Spinal cord (tissue), 10 donors: ENCODE measurements at places on chromosomes 13 and 19. TPM values are rescaled to one million over a fixed set of nuclear protein-coding genes. Genes with fewer than 3 reads are reported as not detected.

CYP4F8 gene
- 0.08 TPM for polyA plus RNA-seq

GNA15 gene
- polyA plus RNA-seq = 2.8 TPM

OR10H1 gene
- polyA plus RNA-seq = 0.11 TPM

PSG7 gene
- polyA plus RNA-seq = not detected

TYROBP gene
- polyA plus RNA-seq = 25.8 TPM

KLK1 gene
- polyA plus RNA-seq = 2.0 TPM

- H3K36me3 ChIP-seq = no peaks in the 10 kb centered on the region
- H3K27ac ChIP-seq = no peak overlapping the region
- H3K4me1 ChIP-seq = no peaks in the 10 kb centered on the region
Measured at GRCh38 chr19:9474975-9475374, 23.4 kb downstream of the ZNF560 start.

DNA sequence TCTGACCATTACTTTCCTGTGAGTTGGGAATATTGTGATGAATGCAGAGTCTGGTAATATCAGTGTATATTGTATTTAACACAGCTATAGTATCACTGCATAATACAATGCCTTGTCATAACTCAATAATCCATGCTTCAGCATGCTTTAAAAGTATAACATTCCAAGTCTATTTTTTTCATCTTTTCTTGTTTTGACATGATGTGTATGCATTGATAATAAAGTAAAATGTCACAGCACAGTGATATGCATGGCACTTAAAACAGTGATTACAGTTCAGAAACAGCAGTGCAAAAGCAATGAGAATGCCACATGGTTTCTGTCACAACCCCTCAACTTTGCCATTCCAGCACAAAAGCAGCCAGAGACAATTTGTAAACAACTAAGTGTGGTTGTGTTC is 17.8 kb downstream of the KATNAL1 start:
- DNase-seq = no peak
- no peaks in the 10 kb centered on the region for H3K27me3 ChIP-seq
- peaks cover 4% of the 10 kb centered on the region for H3K4me1 ChIP-seq
- no peak overlapping the region for H3K27ac ChIP-seq

- H3K4me1 ChIP-seq = no peaks in the 10 kb centered on the region
- no peak for DNase-seq
- H3K27me3 ChIP-seq = no peaks in the 10 kb centered on the region
- no peak overlapping the region for H3K4me3 ChIP-seq
- no peak overlapping the region for H3K27ac ChIP-seq
- H3K36me3 ChIP-seq = no peaks in the 10 kb centered on the region
Measured at GRCh38 chr13:70889163-70889562, 780.9 kb upstream of the KLHL1 start.

DNA sequence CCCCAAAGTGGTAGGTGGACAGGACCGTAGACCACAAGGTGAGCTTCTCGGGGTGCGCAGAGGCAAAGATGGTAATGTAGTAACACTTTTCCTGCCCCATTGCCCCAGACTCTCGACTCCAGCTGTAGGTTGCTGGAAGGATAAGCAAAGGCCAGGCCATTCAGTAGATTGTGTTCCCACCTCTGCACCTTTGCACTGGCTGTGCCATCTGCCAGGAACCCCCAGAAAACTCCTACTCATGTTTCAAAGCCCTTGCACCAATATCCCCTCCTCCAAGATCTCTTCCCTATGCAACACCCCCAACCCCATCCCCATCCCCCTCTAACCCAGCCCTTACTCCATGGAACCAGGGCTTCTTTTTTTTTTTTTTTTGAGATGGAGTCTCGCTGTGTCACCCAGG is 18.3 kb downstream of the IL12RB1 start:
- DNase-seq = no peak
- no peaks in the 10 kb centered on the region for H3K36me3 ChIP-seq
- no peak overlapping the region for H3K27ac ChIP-seq
- H3K27me3 ChIP-seq = peaks cover 2% of the 10 kb centered on the region
- no peaks in the 10 kb centered on the region for H3K4me1 ChIP-seq

DNA sequence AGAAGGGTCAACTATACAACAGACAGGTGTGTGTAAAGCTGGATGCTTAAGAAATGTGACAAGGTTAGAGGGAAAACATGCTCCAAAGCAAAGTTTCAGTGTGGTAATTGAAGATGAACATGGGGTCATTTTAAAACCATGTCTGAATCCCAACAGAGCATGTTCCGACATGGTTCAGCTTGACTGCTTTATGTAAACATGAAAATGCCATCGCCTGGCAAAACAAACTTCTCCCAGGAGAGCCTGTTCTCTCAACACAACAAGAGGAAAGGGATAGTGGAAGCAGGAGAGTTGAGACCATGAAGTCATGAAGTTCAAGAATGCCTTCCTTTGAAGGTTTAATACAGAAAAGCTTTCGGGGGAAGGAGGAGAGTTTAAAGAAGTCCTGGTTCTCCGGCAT is 85.8 kb downstream of the EPSTI1 start:
- DNase-seq = no peak
- no peaks in the 10 kb centered on the region for H3K27me3 ChIP-seq

GRCh38 chr19:33812388-33813330 is 16.0 kb downstream of the KCTD15 start:
- H3K27me3 ChIP-seq = no peaks in the 10 kb centered on the region
- H3K27ac ChIP-seq = no peak overlapping the region
- no peak overlapping the region for H3K4me3 ChIP-seq
- H3K4me1 ChIP-seq = peaks cover 24% of the 10 kb centered on the region
- H3K36me3 ChIP-seq = peaks cover 62% of the 10 kb centered on the region

- no peak for DNase-seq
- no peak overlapping the region for H3K27ac ChIP-seq
- no peaks in the 10 kb centered on the region for H3K36me3 ChIP-seq
- no peaks in the 10 kb centered on the region for H3K27me3 ChIP-seq
Measured at GRCh38 chr19:50994129-50994528, 7.3 kb downstream of the KLK8 start.

- H3K4me1 ChIP-seq = peaks cover 18% of the 10 kb centered on the region
- H3K27me3 ChIP-seq = no peaks in the 10 kb centered on the region
- H3K27ac ChIP-seq = no peak overlapping the region
- DNase-seq = no peak
- peaks cover 75% of the 10 kb centered on the region for H3K36me3 ChIP-seq
- H3K4me3 ChIP-seq = no peak overlapping the region
Measured at GRCh38 chr19:54155694-54156093, 3.8 kb downstream of the LENG1 start.

DNA sequence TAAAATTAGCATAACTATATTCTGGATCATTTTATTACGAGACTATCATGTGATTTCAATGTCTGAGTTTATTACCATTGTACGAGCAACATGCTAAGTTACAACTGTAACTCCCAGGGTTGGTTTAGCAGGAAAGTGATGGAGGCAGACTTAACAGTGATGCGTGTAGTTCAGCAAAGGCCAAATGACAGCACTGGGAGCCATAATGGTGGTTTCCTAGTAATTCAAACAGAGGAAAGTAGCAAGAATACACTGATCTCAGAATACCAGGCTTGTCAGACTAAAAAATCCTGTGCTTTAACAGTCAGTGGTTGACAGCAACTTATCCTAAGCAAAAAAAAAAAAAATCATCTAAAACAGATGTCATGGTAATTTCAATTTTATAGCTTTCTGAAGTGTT is 229.6 kb downstream of the KLF12 start:
- H3K4me1 ChIP-seq = no peaks in the 10 kb centered on the region
- H3K4me3 ChIP-seq = no peak overlapping the region
- H3K27ac ChIP-seq = no peak overlapping the region
- DNase-seq = no peak

DNA sequence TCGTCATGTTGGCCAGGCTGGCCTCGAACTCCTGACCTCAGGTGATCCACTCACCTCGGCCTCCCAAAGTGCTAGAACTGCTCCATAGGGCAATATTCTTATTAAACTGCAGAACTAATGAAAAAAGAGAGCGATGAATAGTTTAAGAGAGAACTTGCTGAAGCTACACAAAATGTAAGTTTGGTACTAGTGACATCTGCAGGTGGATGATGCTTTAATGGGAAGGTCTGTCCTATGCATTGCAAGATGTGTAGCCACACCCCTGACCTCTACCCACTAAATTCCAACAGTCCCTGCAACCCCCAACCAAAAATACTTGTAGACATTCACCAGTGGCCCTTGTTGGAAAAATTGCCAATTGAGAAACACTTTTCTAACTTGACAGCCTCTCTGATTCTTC is 117.8 kb downstream of the NALCN start:
- H3K4me1 ChIP-seq = no peaks in the 10 kb centered on the region
- DNase-seq = no peak
- no peak overlapping the region for H3K4me3 ChIP-seq
- no peaks in the 10 kb centered on the region for H3K27me3 ChIP-seq
- no peak overlapping the region for H3K27ac ChIP-seq

DNA sequence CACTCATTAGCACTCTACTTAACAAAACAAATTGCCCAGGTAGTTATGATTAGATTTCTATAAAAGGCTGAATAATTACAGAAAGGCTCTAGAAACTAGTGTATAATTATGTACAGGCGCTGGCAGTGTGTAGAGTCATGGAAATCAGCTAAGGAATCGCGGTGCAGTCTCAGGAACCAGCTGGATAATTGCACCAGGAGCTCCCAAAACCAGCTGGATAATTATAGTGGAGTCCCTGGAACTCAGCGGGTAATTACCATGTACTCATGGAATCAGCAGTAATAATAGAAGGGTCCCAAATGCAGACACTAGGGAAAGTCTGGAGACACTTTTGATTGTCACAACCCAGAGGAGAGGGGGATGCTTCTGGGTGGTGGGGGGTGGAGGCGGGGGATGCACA is 23.2 kb upstream of the TTYH1 start:
- H3K27ac ChIP-seq = no peak overlapping the region
- DNase-seq = no peak
- H3K36me3 ChIP-seq = no peaks in the 10 kb centered on the region
